Lung (tissue), 17 donors: ENCODE measurements at places on chromosomes 1 and 21.

DNA sequence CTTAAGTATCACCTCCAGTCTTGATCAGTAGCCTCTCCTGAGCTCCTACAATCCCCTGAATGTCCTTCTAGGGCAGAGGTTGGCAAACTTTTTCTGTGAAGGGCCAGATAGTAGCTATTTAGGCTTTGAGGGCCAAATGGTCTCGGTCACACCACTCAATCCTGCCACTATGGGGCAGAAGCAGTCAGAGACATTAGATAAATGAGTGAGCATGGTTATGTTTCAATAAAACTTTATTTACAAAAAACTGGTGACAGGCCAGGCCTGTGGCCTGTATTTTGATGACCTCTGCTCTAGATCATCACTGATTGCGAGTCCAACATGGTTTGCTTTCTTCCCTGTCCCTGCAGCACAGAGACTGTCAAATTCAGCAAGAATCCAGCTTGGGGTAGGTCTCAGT is 36.3 kb downstream of the LRP8 start:
- DNase-seq: no peak

GRCh38 chr21:41510500-41510899 is 2.5 kb upstream of the TMPRSS2 start:
- DNase-seq: no peak

DNA sequence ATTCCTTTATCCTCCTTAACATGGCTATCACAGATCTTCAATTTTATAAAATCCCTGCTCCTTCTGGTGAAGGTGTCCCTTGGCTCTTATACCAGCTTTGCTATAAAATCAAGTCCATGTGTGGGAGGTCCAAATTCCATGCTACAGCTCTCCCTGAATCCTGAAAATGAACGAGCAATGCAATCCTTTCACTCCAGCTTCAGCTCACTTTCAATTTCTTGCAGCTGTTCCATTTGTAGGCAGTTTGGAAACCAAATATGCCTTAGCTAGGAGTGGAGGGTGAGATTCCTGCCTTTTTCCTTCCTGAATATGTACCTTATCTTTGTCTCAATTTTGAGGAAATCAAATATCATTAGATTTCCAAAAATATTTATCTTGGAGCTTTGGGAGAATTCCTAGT is 402.6 kb downstream of the TTLL7 start:
- no peak for DNase-seq

DNA sequence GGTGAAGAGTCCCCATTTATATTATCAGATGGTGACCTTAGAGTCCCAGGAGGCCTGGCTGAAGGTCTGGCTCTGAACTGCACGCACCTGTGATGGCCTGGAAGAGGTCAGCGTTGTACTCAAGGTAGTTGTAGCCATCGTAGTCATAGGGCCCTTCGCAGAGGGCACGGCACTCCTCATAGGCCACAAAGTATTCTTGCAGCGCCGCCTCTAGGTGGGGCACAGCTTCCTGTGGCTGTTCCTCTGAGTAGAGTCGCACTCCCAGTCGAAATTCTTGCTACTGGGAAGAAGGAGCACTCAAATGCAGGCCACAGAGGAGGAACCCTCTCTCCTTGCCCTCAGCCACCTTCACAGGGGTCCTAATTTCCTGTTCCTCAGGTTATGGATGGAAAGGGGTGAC is 7.7 kb downstream of the P3H1 start:
- no peak for DNase-seq

- DNase-seq: no peak
Observed at GRCh38 chr1:179146911-179147310, 65.0 kb downstream of the TOR3A start.

GRCh38 chr1:106798991-106799390 is 257.5 kb upstream of the PRMT6 start:
- no peak for DNase-seq

DNA sequence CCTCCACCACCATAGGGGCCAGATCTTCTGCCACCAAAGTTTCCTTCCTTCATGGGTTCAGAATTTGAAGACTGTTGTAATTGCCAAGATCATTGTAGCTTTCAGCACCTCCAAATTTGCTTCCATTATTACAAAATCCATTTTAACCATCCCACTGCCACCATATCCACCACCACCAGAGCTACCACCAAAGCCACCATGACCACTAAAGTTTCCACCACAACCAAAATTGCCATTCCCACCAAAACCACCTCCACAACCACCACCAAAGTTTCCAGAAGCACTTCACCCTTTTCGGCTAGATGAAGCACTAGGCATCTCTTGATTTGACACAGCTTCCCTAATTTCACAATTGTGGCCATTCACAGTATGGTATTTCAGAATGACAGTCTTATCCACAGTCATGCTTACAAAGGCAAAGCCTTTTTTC is 45.2 kb downstream of the SLC30A7 start:
- DNase-seq: no peak

DNA sequence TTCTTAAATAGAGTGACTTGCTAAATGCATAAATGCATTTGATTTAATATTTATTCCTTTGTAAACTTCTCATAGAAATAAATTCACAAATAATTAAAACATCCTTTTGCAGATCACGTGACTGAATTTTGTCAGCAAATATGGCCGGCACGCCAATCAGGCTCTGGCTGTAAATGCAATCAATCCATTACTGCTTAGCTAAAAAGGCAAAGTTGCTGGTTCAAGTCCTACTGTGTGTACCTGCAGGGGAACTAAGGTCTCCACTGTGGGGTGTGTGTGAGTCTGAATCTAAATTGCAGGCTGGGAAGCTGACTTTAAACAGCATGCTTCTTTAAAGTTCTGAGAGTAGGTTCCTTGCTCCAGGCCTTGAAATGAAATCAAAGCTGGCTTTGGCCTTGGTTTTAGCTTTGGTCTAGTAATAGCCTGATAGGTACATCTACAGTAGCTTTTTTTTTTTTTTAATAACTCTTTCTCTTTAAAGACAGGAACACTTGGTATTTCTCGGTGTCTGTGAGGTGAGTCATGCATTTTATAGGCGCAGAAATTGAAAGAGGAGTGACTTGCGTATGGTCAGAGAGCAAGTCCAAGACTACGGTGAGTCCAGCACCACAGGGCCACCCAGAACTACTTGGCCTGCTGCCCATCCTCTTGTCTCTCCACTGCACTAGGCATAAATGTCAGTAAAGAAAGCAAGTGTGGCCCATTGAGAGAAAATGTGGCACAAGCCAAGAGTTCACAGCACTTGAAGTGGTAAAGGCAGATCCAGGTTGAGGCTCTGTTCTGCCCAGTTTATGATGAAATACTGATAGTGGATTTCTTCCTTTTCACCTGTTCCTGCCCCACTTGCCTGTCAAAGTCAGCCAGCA is 36.2 kb upstream of the LYST start:
- DNase-seq: no peak

DNA sequence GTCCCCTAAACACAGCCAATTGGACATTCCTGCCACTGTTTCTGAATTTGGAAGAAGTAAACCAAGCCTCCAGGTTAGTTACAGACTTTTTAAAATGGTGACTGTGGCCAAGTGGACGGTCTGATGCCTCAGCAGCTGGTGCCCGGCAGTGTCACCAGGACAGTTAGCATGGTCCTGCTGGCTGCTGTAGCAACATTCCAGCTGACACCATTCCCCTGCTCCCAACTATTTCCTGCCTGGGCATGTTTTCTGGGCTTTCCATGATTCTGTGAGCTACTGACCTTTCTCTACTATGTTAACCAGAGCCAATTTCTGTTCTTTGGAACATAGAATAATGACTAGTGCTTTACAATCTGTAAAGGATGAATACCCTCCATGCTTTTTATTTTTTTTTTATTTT is 95.0 kb downstream of the TLR5 start:
- peak; percentile 46 for DNase-seq

- DNase-seq: no peak
Observed at GRCh38 chr1:15847893-15848142, 311 bp downstream of the SPEN start.

- DNase-seq: peak; percentile 96
Observed at GRCh38 chr1:150162862-150163706, 13.4 kb downstream of the PLEKHO1 start.

DNA sequence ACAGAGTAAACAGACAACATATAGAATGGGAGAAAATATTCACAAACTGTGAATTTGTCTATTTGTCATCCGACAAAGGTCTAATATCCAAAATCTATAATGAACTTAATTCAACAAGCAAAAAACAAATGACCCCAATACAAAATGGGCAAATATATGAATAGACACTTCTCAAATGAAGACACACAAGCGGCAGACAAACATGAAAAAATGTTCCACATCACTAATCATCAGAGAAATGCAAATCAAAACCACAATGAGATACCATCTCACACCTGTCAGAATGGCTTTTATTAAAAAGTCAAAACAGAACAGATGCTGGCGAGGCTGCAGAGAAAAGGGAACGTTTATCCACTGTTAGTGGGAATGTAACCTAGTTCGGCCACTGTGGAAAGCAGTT is 72.7 kb downstream of the SMYD3 start:
- no peak for DNase-seq

GRCh38 chr1:14561014-14561693 is 37.3 kb upstream of the KAZN start:
- DNase-seq: no peak

DNA sequence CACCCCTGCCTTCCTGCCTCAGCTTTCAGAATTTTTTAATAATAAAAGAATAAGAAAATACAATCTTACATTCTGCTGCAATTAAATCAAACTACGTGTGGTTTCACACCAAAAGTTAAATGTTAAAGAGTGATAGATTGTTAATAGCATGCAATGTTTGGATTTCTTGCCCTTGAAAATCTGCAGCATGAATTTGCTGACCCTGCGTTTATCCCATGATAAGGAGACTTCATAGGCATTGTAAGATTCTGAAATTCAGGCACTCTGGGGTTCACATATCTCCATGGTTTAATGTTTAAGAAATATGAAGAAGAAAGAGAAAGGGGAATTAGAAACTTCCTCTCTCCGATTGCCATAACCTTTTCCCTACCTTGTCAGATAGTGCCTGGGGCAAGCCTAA is 1616.2 kb upstream of the B3GALT2 start:
- DNase-seq: no peak

DNA sequence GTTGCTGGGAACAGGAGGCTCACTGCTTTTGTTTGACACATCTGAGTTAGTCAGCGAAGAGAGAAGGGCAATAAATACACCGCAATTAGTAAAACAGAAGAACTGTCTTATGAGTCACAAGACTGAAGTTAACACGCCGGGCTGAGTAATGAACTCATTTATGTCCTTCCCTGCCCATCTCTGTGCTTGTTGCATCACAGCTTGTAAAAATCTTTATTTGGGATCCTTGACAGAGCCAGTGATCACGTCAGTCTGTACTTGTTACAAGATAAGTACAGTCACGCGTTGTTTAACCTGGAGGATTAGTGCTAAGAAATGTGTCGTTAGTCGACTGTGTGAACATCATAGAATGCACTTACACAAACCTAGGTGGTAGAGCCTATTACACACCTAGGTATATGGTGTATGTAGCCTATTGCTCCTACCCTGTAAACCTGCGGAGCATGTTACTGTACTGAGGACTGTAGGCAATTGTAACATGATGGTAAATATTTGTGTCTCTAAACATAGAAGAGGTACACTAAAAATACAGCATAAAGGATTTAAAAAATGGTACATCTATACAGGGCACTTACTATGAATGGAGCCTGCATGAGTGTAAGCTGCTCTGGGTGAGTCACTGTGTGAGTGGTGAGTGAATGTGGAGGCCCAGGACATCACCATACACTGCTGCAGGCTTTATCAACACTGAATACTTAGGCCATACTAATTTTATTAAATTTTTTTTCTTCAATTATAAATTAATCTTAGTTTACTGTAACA is 272.2 kb downstream of the TNR start:
- no peak for DNase-seq

- no peak for DNase-seq
Observed at GRCh38 chr1:70319750-70320149, 34.8 kb downstream of the ANKRD13C start.

DNA sequence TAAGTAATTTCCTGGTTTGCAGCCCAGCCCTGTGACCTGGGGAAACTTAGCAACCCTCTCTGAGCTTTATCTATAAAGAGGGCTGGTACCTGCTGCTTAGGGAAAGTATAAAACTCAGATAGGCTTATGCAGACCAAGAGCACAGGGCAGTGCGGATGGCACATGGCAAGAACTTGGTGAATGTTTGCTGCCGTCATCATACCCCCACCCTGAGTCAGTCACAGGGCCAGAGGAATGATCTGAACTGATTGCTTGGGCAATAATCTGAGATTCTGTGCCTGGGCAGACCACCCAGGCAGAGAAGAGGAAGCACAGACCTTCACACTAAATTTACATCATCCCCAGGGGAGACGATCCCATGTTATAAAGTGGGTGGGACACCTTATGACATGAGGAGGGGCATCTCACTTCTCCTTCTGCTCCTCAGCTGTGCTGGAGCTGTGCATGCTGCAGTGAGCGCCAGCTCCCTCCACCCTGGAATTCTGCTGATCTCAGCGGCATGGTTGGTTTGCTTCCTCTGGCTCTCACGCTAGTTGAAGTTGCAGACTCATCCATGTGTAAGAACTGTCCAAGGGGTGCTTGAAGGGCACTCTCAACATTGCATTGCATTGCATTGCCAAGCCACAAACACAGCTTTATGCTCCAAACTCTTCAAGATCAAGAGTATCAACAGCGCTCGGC is 197.1 kb downstream of the AJAP1 start:
- no peak for DNase-seq

DNA sequence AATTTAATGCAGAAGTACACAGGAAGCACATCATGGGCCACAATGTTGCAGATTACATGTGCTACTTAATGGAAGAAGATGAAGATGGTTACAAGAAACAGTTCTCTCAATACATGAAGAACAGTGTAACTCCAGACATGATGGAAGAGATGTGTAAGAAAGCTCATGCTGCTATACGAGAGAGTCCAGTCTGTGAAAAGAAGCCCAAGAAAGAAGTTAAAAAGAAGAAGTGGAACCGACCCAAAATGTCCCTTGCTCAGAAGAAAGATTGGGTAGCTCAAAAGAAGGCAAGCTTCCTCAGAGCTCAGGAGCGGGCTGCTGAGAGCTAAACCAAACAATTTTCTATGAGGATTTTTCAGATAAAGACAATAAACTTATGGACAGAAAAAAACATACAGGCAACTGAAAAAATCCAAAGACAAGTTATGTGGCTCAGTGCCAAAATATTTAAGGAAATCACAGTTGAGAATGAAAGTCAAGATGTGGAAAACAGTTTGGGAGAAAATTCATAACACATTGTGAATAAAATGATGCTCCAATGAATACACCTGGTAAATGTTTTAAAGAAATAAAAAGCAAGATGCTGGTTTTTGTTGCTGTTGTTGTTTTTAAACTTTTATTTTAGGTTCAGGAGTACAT is 2.8 kb upstream of the ZNF644 start:
- peak; percentile 16 for DNase-seq

- no peak for DNase-seq
Observed at GRCh38 chr1:92882819-92883218, 51.0 kb downstream of the RPL5 start.

GRCh38 chr1:115115521-115116161 is 26.3 kb upstream of the TSPAN2 start:
- no peak for DNase-seq

DNA sequence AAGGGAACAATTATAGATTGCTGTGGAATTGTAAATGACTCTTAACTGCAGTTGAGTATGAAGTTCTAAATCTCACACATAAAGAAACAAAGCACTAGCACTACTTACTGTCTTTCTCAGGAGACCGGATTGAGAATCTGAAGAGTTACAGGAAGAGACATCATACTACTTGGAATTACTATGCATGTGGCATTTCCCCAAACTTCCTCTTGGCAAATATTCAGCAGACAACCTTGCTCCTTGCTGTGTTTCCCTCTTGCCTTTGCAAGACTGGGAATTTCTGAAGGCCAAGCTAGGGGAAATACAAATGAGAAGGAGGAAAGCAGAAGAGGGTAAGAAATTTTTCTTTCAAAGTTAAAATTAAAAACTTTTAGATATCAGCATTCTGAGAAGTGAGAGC is 173.6 kb upstream of the KCTD3 start:
- DNase-seq: no peak
